RPMI7951 (cell line): ENCODE measurements at places on chromosomes 3 and 15.

- peak; percentile 83 for DNase-seq
Measured at GRCh38 chr3:185744997-185745843, 79.6 kb downstream of the IGF2BP2 start.

- DNase-seq, result no peak
Measured at GRCh38 chr3:59425942-59426341, 376.1 kb upstream of the CFAP20DC start.

DNA sequence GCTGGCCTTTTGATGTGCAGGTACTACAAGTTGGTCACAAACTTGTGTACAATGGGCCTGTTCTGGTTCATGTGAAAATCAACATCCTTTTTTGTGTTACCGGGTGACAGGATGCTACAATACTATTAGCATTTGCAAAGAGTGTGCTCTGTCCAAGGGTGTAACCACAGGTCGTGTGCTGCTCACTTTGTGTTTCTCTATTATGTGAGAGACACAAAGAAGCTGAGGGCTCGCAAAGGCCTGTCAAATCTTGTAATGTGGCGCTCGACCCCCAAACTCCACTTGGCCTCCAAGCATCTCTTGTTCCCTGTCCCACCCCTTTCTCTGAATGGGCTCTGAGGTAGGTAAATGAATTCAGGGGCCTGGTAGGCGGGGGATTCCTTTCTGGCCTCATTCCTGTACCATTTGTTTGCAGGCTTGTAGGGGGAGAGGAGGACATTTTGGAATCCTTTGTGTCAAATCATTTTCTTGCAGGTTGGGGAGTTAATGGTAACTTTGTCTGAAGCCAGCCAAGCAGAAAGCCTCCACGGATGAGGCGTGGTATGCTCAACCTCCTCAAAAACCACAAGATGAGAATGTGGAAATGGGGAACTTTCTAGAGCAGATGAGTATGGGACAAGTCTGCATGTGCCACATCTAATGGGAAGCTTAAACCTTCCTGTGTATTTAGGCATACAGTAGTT lies 109.1 kb downstream of the OPA1 start:
- DNase-seq, result peak; percentile 59

DNA sequence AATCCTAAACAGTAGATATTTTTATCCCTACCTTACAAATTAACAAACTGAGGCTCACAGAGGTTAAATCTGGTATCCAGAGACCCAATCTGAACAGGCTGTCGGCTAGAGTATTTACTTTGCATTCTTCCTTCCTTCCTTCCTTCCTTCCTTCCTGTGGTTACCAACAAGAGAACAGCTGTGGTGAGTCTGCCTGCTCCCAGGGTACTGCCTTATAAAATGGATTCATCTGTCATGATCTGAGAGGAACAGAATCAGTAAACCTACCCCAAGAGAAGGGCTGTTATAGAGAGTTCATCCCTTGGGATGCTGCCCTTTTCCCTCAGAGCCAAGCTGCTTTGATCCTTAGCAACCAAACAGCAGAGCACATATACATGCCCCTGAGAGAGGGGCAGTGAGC lies 3.6 kb downstream of the GADL1 start:
- DNase-seq, result no peak

DNA sequence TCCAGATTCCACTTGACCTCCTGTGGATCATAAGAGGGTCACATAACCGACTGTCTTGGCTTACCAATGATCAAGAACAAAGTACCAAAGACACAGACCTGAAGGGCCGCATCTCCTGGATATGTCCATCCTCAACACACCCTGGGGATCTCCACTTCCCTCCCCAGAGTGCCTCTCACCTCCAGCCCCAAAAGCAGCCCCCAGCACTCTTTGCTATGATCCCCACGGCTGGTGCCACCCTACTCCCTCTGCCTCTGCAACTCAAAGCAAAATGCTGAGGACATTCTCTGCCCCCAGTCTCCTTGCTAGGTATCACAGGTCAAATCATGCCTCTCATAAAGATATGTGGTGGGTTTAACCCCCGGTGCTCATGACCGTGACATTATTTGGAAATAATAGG lies 32.7 kb downstream of the SLCO2A1 start:
- no peak for DNase-seq

- no peak for DNase-seq
Measured at GRCh38 chr3:131109156-131109555, 82.5 kb downstream of the NEK11 start.

- no peak for DNase-seq
Measured at GRCh38 chr3:4432259-4432658, 34.8 kb downstream of the SUMF1 start.

GRCh38 chr3:50562861-50563260 lies 4.7 kb downstream of the C3orf18 start:
- peak; percentile 91 for DNase-seq

- no peak for DNase-seq
Measured at GRCh38 chr3:108208831-108209230, 13.4 kb downstream of the IFT57 start.

DNA sequence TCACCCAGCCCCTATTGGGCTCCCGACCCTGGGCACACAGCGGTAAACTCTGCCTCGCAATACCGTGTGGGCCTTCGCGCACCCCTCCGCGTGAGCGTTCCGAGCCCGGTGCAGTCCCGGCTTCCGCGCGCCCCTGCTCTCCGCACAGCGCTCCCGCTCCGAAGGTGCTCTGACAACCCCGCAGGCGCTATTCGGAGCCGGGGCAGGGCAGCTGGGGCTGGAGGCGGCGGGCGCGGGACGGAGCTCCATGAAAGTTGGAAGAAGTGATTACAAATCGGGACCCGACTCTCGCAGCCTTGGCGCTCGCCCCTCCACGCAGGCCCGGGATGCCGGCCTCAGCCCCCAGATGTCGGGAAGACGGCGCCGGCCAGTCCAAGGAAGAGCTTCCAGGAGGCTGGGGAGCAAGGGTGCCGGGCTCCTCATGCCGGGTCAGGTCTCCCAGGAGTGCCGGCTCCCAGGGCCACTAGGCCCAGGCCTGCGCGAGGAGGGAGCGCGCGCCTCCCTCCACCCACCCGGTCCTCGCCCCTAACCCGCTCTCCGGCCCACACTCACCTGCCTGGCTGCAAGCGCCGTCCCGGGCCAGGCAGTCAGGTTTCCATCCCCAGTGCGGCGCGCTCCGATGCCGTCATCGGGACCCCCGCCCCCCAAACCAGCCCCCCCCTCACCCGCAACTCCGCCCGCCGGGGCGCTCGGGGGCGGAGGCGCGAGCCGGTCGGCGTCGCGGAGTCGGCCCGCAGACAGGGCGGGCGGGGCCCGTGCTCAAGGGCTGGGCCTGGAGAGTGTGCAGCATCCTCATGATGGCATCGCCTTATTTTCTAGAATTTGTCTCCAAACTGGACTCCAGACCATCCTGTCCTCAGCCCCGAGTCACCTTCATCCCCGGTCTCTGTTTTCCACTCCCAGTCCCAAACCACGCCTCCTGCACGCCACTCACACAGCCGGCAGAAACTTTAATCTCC lies at the start of gene KIF7:
KIF7 (minus strand) TSS at position 621 of the 959 bp plus-strand sequence. CDS start 2,537 bp downstream, outside the sequence.
- peak; percentile 42 for DNase-seq

DNA sequence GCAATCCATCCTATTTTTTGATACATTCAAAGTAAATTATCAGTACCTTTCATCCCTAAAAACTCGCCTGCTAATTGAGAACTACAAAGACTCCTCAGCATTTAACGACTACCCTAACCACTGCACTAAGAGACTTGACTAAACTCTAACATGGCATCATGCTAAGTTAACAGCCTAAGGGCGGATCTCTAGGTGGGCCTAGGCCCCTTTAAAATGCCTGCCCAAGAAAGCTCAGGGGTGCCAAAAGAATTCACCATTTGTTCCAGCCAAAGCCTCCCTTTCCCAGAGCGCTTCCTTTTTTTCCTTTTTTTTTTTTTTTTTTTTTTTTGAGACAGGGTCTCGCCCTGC lies 568 bp upstream of the NEK4 start:
- DNase-seq, result no peak

- peak; percentile 96 for DNase-seq
Measured at GRCh38 chr3:177744873-177745606, 547.8 kb upstream of the TBL1XR1 start.

GRCh38 chr15:40320931-40321371 lies 2.5 kb upstream of the INAFM2 start:
- DNase-seq, result peak; percentile 73

GRCh38 chr15:84960391-84961113 lies 21.1 kb upstream of the PDE8A start:
- DNase-seq, result no peak

DNA sequence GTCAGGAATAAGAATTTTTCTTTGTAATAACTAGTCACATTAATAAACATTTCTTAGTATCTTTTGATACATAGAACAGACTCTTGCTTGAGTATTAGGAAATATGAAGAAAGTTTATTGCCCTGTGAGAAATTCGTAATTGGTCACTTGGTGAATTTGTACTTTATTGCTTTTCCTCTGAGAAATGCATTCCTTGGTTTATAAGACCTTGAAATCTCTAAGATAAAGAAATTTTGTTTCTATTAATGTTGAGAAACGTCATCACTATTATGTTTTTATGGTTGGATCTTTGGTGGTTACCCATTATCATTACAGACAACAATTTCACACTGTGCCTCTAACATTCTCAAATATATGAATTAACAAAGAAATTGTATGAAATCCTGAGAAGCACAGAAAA lies 652.0 kb upstream of the NECTIN3 start:
- DNase-seq, result no peak

- peak; percentile 32 for DNase-seq
Measured at GRCh38 chr3:122754929-122755328, 38.7 kb downstream of the HSPBAP1 start.
